Stimulated activated CD8-positive, alpha-beta memory T cell treated with anti-CD3 and anti-CD28 coated beads, Interleukin-2, amount 100 ng/mL, for 1 hour (primary cell): ENCODE measurements at places on chromosomes 7 and 10.

DNA sequence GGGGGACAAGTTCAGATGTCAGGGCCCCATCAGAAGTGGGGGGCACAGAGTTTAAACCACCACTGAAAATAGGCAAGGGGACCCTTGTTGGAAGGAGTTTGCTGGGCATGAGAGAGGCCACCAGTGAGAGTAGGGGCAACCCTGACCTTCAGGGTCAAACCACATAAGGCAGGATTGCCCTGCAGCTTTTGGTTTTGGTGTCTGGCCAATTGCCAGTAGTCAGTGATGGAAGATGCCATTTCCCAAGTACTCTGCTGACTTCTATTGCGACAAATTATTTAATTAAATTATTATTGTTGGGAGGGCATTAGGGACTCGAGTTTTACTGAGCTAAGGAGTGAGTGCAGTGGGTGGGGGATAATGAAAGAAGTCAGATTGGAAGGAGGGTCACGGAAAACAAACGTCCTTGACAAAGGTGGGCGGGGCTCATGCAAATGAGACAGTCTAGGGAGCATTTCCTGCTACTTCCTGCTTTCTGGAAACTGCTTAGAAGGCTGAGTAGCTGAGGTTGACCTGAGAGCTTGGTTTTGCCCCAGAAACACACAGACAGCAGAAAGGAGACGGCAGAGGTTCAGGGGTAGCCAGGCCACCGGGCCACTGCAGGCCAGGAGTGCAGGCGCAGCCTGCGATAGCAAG, 74.2 kb upstream of the ANLN start:
- no peak for DNase-seq

GRCh38 chr7:90777465-90777864, 181.3 kb downstream of the CDK14 start:
- DNase-seq: no peak

GRCh38 chr10:48623607-48624132, 18.8 kb upstream of the ARHGAP22 start:
- no peak for DNase-seq

DNA sequence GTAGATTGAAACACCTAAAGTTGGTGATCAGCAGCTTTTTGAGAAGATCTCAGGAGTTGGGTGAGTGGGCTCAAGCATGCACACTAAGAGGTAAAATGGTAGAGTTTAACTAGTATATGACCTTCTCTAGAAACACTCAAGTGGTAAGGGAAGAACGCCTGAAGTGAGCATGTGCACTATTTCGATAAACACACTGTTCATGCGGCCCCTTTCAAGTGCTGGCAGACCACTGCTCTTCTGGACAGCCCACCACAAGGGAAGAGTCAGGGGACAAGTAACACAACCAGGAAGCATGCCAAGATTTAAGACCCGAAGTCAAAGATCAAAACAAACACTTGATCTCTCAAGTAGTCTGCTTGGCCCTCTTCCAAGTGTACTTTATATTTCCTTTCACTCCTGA, 519.5 kb upstream of the ZWINT start:
- no peak for DNase-seq

DNA sequence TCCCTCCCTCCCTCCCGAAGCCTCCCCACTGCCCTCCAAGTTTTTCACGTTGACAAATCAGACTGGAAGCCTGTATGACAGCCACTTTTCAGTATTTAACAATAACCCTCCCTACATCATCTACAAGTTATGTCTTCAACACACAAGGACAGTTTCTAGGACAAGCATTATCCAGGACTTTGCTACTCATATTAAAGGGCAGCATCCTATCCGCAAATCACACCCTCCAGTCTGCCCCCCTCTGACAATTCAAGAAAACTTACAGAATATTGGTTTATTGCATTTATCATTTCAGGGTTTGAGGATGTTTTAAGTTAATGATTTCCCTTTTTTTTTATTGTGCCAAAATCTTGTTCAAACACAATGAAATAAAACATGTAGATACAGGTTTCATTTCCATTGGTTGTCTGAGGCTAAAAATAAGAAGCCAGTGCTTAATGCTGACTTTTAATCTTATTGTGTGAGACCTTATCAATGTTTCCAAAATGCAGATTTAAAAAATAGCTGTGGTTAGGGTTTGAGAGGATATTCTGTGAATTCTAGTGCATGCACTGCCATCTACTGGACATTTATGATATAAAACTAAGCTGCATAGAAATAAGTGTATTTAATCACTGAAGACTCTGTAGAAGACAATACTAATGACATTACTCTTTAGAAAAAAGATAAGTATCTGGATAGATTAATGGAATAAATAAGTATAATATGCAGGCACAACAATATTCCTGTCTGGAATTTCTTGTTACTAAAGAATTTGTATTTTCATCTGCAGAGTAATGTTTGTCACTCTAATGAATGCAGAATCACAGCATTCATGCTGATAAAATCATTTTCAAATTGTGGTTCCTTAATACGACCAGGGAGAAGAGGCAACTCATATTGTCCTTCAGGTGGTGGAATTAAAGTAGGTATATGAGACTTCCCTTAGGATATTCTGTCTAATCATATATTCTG, 64.1 kb downstream of the CAV1 start:
- no peak for DNase-seq

GRCh38 chr7:121914676-121915279, 41.8 kb downstream of the PTPRZ1 start:
- DNase-seq: no peak

GRCh38 chr7:82805527-82805960, 357.1 kb downstream of the PCLO start:
- DNase-seq: no peak

DNA sequence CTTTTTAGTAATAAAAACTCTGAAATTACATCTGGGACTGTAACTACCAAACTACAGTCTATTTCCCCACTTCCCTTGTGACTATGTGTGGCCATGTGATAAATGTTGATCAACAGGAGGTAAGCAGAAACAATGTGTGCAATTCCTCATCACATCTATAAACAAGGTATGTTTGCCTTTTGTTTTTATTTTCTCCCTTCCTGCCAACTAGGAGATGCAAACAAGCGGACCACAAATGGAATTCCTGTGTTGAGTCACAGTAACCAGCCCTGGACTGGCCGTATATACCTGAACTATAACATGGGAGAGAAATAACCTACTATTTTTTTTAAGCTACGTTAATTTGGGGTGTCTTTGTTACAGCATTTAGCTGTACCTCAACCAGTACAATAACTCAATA, 52.5 kb downstream of the SCRN1 start:
- DNase-seq: no peak

DNA sequence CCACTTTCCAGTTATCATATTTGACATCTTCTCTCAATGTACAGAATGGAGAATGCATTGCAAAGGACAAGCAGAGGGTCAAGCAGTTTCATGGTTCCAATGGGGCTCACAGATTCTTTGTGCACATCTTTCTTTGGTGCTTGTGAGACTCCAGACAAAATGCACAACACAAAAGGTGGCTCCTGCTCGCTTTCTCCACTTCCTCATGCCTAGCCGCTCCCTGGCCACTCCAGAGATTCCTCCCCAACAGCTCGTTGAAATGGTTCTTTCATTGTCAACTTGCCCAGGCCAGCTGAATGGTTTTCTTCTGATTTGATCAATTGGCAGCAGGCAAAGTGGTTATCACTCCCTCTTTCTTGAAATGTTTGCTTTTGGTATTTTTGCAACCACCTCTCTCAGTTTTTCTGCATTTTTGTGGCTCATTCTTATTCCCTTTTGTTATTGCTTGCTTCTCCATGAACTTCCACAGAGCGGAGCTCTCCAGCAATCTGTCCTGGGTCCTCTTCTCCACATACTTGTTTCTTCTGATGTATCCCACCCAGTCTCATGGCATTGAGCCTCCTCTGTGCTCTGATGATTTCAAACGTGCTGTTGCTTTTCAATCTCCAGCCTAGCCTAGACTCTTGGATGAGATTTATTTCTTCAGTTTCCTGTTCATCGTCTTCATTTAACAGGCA, 507.8 kb upstream of the MKI67 start:
- no peak for DNase-seq

GRCh38 chr10:78134773-78135306, 101.2 kb downstream of the RPS24 start:
- no peak for DNase-seq

DNA sequence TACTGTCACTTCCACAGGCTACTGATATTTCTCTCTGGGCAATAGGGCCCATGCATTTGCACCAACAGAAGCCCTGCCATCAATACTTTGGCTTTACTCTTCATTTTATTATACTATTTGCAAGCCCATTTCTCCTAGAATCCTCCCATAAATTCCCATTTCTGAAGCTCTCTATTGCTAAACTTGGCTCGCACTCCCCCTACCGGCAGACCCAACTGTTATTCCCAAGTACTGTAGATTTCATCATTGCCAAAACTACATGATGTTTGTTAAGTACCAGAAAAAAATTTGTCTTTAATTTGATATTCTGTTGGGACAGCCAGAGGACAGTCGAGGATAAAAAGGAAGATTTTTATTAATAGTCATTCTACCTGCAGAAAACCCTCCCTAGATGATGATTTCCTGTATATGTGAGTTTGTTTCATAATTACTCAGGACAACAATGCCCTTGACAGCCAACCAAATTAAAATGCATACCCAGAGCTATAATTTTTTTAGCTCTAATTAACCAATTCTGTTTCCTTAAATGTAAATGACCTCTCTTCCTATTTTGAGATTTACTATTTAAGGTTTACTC, 298.6 kb downstream of the REEP3 start:
- no peak for DNase-seq

DNA sequence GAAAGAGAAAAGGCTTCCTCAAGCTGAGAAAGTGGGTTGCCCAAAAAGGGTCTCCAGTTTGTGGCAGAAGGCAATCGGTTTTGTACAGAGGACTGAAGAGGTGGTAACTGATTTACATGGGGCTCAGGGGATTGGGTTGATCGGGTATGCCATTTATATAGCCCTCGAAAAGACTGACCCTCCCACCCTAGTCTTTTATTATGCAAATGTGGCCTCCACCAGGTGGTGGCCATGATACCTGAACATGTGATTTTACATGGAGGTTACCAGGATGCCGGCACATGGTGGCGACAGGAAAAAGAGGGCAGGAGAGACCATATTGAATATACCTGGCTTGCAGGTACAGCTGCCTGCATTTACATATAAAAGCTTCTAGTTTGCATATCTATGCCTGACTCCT, 36.7 kb downstream of the ATE1 start:
- no peak for DNase-seq

- DNase-seq: no peak
These were observed 16.4 kb downstream of the CUX1 start for GRCh38 chr7:101833799-101834198.

DNA sequence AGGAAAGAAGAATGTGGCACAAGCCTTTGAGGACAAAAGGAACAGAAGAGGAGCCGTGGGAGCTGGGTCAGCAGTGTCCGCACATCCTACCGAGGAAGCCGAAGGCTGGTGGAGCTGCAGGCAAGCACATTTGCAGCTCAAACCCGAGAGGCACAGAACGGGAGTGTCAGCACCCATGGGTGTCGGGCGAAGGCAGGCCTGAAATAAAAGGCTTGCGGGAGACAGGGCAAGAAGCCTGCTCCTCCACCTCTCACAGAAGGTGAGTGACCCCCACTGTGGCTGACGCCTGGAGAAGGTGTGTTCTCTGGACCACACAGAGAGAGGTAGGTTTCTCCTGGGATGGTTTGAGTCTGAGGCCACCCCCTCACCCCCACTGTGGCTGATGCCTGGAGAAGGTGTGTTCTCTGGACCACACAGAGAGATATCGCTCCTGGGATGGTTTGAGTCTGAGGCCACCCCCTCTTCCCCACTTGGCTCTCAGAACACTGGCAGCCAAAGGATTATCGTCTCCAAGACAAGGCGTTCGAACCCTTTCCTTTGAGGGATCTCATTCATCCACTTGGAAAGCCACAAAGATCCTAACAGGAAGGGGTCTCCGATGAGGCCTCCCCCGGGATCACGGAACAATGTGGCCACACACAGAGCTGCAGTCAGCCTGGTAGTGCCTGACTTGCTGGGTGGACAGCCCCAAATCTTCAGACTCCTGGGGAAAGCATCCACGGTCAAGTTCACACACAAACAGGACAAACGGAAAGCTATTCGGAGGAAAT, 21.6 kb upstream of the GTPBP4 start:
- DNase-seq: no peak

DNA sequence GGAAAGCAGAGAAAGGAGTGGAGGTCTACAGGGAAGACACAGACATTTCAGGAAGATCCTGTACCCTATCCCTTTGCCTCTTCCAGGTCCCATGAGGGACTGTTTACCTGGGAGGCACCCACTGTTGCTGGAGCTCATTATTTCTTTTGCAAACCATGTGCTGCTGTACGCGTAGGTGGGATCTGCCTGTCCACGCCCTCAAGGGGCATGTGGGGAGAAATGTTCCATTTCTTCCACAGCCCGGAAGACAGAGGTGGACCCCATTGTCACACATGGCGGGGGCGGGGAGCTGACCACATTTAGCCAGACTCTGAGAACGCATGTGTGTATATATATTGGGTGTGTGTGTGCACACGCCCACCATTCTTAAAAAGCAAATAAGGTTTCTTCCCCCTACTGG, 2.0 kb downstream of the PLXNA4 start:
- DNase-seq: no peak

DNA sequence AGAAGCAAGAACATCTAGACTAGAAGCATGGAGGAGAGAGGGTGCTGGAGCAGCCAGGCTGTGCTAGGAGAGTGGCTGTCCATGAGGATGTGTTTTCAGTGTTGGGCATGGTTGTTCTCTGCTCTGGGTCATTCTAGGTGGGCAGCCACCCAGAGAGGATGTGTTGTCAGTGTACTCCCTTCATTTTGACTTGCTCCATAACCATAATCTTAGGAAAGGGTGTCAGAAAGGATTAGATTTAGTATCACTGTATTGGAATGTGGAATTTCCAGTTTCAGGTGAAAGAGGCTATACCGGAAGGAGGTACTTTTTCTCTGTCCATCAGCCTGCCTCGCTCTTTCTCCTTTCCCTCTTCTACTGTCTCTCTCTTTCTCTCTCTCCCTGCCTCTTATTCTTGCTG, 474.5 kb upstream of the PODXL start:
- DNase-seq: no peak

GRCh38 chr10:111122127-111122526, 45.3 kb downstream of the ADRA2A start:
- DNase-seq: no peak

GRCh38 chr7:904847-905246, 28.5 kb downstream of the GET4 start:
- no peak for DNase-seq

- no peak for DNase-seq
These were observed 434.3 kb downstream of the MDFIC start for GRCh38 chr7:115356139-115356746.

DNA sequence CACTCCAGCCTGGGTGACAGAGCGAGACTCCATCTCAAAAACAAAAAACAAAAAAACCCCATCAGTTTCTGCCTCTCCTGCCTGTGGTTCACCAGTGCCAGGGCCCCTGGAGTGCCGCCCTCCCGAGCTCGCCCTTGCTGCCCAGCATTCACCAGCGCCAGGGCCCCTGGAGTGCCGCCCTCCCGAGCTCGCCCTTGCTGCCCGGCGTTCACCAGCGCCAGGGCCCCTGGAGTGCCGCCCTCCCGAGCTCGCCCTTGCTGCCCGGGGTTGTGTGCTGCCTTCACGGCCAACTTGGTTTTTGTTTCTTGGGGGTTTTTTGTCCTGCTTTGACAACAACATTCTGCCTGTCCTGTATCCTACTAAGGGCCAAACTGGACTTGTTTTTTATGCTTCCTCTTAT, 13.2 kb upstream of the GET4 start:
- no peak for DNase-seq

- no peak for DNase-seq
These were observed 2.5 kb upstream of the TMEM178B start for GRCh38 chr7:141071260-141071854.
